NCI-H2029 treated with DMSO at 0.1 percent for 48 hours (cell line): ENCODE measurements at places on chromosomes 6 and 20.

GRCh38 chr20:62929051-62929538 lies 2.8 kb upstream of the DIDO1 start:
- DNase-seq = no peak

- DNase-seq = no peak
These were observed 4.0 kb downstream of the SLC32A1 start for GRCh38 chr20:38728191-38728781.

DNA sequence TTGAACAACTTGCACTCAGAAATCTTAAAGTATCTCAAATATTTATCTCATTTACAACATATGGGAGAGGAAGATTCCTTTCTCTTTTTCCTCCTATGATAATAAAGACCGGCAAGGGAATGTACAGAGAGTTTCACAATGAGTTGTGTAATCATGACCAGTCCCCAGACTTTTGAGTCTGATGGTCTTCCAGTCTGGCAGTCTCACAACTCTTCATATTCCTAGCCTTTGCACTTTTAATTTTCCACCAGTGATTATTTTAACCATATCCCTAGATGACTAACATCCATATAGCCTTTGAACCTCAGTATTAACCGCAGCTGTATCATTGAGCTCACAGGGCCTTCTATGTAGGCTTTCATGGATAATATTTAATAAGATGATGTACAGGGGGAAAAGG lies 278.5 kb downstream of the KHDC1L start:
- no peak for DNase-seq

DNA sequence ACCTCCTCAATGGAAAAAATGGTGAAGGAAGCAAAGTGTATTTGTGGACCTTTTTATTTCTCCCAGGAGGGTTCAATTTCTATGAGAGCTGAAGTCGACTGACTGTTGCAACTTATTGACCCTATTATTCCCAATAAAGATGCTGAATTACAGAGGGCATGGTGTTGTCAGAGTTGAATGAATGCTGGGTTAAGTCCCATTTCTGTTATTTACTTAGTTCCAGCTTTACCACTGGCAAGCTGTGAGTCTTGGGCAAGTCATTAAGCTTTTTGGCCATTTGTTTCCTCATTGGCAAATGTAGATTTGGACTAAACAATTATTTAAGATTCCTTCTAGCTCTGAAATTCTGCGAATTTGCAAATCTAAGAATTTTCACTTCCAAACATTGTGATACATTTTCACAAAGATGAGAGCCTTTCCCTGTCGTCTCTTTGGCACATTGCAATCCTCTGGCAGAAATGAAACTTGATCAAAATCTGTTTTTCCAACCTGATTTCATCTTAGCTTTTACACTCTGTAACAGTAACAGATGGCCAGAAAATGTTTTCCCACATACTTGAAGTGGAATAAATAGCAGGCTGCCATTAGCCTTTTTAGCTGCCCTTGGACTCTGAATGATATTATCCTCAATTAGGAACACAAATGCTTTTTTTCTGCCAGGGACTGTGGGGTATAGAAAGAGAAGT lies 21.3 kb downstream of the BLTP3A start:
- DNase-seq = no peak

GRCh38 chr6:109922851-109923250 lies 55.3 kb upstream of the GPR6 start:
- DNase-seq = no peak

DNA sequence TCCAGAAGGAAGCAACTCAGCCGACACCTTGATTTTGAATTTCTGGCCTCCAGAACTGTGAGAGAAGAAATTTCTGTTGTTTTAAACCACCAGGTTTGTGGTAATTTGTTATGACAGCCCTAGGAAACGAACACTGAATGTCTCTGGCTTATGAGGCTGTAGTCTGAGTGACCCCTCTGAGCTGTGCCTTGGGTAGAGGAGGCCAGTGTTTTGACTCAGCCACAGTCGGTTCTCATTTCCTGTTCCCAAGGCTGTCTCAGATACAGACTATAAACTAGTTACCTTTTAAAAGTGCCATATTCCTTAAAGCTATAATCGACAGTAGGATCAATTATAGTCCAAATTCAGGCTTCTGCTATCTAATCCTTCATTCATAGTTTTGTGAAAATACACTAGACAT lies 391.2 kb upstream of the MAP3K7 start:
- DNase-seq = no peak

DNA sequence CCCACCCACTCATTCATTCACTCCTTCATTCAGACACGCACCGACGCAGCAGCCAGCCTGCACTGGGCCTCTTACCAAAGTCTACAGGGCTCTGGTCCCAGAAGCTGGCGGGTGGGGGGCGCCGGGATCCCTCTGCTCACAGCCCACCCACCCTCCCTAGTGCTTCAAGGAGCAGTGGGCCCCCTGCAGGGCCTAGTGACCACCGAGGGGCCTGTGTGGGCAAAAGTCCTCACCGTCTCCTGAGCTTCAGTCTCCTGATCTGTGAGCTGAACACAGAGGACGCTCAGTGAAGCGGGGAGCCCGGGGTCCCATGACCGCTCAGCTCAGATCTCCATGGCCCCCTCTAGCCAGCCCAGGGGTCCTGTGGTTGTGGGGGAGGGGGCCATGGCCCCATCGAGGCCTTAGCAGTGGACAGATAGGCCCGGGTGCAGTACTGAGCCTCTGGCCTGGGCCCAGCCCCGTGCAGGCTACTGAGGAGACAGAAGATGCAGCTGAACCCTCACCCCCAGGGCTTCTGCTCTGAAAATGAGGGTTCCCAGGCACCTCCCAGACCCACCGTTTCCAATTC lies 33.4 kb upstream of the MRGBP start:
- no peak for DNase-seq

DNA sequence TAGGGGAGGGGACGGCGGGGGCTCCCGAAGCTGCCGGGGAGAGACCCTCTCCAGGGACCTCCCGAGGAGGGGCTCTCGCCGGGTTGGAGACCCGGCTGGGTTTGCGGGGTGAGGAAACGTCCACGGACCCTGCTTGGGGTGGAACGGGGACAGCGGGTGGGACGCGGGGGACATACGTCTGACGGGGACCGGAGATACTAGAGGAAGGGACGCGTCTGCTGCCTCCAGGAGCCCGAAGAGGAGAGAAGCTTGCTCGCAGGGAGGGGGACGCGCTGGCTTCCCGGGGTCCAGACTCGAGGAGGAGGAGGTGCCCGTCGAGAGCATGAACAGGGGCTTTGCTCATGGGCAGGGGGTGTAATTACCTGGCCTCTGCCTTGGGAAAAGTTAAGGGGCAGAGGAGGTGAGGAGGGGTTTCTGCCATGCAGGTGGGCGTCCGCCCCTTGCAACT lies 593 bp downstream of the DNMT3B start:
- no peak for DNase-seq

DNA sequence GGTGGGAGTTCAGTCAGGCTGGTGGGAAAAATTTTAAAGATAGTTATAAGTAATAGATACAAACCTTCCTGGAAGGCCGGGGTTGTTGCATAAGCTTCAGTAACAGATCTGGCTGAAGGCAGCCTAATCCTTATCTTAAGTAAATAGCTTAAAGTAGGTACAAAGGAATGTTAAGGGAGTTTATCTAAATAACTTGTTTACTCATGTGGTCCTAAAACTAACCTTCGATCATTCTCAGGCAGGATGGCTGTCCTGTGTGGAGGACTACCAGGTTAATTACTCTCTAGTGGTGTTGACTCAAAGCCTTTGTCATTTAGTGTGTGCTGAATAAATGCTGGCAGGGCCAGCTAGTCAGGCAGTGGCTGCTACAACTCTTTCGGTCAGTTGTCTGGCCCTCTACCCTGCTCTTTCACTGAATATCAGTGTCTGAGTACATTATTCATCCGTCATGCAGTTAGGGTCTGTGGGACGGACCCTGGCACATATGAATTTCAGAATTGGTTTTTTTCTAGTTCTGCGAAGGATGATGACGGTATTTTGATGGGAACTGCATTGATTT lies 131.6 kb upstream of the TAB2 start:
- no peak for DNase-seq

- DNase-seq = no peak
These were observed 6.5 kb upstream of the CEP250 start for GRCh38 chr20:35448788-35449373.

GRCh38 chr20:652615-653109 lies 338 bp downstream of the SRXN1 start:
- no peak for DNase-seq

GRCh38 chr20:46928580-46929132 lies 34.0 kb downstream of the EYA2 start:
- no peak for DNase-seq

DNA sequence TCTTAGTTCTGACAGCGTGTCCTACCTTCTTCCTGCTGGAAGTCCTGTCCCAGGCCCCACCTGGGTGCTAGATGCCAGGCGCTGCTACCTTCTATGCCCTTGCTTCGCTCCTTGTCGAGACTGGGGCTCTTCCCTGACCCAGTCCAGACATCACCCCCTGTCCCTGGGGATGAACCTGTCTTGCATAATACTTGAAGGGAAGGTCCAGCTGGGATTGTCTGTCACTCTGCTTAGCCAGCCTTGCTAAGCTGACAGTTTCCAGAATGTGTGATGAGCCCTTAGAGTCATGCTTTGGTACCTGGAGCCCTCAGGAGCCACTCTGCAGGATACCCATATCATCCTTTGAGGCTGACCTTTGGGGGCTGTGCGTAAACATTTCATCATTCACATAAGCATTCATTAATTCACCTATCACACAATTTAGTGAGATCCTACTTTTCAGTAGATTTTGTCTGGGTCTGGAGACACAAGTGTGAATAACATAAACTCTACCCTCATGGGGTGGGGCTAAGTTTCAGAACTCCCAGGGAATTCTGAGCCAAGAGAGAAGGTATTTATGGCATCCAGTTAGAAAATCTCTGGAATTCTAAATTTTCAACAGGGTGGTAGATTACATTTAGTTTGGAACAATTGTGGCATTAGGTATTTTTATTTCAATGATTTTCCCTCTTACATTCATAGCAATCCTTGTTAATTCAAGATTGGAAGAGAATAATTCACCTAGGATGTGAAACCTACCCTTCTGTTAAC lies 151.1 kb upstream of the HDAC2 start:
- DNase-seq = no peak

DNA sequence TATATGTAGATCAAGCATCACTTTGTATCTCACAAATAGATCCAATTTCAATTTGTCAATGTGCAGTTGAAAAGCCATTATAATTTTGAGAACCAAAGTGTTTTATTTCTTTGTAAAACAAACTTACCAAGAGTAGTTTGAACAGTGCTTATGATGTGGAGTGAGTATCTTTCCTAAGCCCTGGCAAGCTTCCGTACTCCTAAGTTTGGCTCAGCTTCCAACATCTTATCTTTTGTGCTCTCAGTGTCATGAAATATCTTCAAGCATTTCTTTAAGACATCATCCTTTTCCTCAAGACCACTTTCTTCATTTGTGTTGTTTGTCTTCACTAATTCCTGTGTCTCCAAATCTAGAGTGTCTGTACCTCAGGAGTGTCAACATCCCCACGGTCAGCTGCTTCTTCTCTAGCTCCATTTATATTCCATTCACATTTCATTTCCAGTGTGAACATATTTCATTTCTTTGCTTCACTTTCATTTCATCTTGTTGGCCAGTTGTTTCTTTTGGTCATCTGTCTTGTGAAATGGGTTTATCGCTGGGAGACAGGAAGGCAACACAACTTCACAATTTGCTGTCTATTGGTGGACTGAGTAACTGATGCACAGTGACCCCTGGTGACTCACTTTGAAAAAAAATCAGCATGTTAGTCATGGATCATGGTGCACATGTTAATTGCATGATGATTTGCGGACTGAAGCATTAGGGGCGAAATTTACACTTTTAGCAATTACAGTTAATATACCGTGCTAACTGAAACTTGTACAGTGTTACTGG lies 36.9 kb downstream of the SLC24A3 start:
- no peak for DNase-seq

- no peak for DNase-seq
These were observed 25.1 kb downstream of the TRIM27 start for GRCh38 chr6:28898710-28898965.

DNA sequence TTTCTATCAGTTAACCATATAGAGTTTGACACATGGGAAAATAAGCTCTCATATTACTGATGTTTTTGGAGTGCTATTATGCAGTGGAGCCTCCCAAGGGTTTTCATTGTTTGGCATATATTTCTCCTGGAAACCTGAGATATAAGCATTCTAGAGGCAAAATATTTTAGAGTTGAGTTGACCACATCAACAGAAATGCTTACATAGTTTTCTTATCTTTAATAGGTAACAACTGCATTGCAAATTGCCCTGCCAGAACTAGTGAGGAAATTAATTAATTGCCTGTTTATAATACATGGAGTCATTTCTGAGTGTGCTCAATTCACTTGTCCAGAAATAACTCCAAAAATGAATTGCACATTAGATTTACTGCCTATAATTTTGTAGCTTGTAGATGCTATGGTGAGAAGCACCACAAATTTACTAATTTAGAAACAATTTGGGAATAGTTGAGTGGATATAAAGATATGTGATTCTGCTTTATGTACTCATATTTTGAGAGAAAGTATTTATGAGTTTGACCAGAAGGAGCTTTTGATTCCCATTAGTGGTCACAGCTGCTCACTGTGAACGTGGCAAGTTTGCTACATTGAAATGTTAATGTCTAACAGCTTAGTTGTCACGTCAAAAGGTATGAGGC lies 288.7 kb downstream of the CD109 start:
- no peak for DNase-seq

DNA sequence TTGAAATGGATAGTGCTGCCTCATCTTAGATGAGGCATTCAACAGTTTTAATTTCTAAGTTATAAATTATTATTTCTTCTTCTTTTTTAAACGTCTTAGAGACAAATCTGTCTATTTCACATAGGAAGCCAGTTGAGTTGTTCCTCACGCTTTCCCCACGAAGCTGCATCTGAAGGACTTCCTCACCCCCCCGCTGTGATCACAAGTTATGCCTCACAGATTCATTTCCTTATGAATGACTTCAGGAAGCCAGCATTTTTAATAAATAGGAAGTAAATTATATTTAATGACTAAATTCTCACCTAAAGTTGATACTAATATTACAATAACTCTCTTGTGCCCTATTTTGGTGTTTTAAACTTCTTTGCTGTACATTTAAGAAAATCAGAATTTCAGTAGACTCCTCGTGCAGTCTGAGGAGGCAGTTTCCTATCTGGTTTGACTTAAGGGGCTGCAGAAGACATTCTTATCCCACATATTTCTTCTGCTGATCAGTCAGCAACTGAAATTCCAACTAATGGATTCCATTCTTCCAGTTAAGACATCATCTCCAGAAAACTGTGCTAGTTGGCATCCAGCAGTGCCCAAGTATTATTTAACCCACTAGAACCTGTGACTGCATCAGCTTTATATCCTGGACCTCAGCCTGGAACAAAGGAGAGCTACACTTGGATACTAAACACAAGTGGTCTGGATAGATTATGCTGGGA lies 182.7 kb upstream of the CCN2 start:
- DNase-seq = no peak

GRCh38 chr6:105886066-105886813 lies 199.9 kb upstream of the PRDM1 start:
- no peak for DNase-seq

DNA sequence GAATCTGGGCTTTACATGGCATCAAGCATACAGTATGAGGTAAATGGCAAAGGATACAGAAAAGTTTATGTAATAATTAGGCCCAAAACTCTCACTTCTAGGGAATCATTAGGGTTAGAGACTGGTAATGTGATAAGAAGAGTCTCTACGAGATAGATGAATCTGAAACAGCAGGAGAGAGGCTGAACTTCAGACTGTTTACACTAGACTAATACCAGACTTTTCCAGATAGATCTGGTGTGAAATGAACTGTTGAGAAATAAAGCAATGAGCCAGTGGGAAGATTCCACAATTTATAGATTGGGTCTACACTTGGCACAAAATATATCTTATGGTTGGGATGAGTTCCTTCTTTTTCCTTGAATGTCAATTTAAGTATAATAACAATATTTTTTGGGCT lies 134.3 kb downstream of the MAN1A1 start:
- no peak for DNase-seq

- no peak for DNase-seq
These were observed 347.0 kb downstream of the CDH4 start for GRCh38 chr20:61599061-61599531.
